ENCODE measurements at places on chromosomes 1 and 21. TPM values are rescaled to one million over a fixed set of nuclear protein-coding genes. Genes with fewer than 3 reads are reported as not detected.

DNA sequence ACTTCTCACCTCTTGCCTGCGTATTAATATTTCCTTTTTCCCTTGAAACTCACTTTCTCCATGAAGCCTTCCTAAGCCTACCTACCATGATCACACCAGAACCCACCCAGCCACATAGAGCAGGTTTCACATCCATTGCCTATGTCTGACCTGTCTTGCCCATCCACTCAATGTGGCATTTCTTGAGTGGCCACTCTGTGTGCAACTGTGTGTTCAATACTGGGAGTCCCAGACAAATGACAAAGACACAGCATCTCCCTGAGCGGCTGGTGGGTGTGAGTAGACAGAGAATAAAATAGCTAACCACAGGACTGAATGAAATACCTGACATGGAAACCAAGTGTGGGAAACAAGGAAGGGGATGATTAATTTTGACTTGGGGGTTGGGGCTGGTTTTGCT lies 3.1 kb downstream of the PTGFRN start:
- DNase-seq = no peak

Gene SHE
- 91.7 TPM for total RNA-seq

DNA sequence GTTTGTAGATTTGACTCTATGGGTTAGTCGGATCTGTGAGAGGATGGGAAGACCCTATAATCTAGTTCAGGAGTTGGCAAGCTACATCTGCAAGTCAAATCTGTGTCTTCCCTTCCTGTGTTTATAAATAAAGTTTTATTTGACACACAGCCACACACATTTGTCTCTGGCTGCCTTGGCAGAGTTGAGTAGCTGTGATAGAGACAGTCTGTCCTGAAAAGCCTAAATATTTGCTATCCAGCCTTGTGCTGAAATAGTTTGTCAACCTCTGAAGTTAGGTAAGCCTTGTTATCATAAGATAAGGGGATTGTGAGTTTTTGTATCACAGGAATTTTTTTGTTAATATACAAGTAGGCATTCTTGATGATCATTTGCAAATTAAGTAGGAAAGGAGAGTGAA lies 136.8 kb downstream of the NOS1AP start:
- DNase-seq = no peak

Gene OLIG2
- not detected for total RNA-seq

DNA sequence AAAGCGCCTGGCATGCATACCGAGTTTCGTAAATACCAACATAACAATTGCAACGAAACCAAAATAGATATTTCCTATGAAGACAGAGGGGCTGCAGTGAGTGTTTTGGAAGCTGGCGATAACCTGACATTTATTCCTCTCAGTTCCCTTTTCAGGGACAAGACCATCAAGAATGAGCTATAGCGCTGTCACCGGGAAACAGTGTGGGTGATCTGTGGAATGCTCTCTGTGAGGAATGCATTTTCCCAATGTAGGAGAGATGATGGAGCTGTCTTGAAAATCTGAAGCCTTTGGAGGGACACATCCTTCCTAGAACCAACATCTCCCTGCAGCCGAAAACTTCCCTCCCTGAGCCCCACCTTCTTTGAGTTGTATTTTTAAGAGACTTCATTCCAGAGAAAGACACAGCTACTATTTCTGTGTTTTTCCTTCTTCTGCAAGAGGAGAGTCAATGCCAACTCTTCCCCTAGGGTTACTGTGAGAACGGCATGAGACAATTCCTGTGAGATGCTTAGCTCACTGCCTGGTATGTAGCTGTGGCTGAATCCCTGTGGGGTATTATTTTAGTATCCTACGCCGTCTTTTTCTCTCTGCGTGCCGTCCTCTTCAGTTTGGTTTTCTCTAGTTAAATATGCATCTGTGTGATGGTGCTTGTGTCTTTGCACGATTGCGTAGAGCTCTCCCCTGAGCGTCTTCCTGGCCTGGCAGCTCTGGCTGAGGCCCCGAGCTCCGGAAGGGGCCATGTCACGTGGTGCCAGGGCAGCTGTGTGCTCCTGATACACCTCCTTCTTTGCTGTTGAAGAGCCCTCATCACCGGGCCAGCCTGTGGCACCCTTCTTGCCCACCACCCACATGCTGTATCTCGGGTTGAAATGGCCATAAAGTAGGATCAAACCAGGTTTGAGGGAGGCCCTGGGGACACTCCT lies 45.2 kb downstream of the AJAP1 start:
- DNase-seq = no peak
